AG10803 (cell line): ENCODE measurements at places on chromosomes 2 and 18.

GRCh38 chr2:157217409-157217808, 40.1 kb upstream of the GALNT5 start:
- DNase-seq, result no peak

- DNase-seq, result peak; percentile 12
These were observed 42.5 kb downstream of the MAP4K3 start for GRCh38 chr2:39394516-39394961.

- no peak for DNase-seq
These were observed 102.0 kb downstream of the HNMT start for GRCh38 chr2:138066139-138066806.

DNA sequence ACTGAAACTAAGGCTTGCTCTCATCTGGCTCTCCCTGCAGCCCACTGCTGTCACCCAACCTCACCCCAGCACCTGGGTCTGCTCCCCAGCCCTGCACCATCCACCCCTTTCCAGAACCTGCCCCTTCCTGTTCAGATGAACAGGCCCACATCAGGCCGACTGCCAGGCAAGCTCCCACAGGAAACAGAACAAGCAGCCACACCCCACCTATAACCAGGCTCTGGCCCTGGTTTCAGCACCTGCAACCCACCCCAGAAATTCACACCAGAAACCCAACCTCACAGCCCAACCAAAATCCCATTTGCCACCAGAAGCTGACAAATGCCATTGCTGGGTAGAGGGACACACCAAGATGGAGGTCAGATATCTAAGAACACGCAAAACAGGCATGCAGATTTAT, 159.2 kb upstream of the ID2 start:
- no peak for DNase-seq

- DNase-seq, result no peak
These were observed 411.1 kb downstream of the FIGN start for GRCh38 chr2:163324677-163325076.

- DNase-seq, result peak; percentile 87
These were observed 5.9 kb downstream of the MFSD2B start for GRCh38 chr2:24015562-24016375.

GRCh38 chr2:152335726-152336118, 748 bp downstream of the FMNL2 start:
- DNase-seq, result no peak

DNA sequence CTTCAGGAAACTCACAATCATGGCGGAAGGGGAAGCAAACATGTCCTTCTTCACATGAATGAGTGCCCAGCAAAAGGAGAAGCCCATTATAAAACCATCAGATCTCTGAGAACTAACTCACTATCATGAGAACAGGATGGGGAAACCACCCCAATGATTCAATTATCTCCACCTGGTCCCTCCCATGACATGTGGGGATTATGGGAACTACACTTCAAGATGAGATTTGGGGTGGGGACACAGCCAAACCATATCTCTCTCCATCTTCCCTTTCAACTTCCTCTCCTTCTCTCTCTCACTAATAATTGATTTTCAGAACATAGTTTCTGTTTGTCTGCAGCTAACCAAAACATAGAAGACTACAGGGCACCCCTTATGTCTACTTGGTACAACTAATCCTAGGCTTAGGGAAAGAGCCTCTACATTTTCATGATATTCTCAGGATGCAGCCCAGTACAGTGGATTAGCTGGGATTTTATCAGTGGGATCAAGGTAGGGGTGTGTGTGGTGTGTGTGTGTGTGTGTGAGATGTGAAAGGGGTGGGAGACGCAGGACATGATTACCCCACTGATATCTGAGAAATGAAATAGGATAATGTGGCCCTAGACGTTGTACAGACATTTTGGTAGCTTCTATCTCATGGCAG, 2.8 kb upstream of the ATF2 start:
- no peak for DNase-seq

DNA sequence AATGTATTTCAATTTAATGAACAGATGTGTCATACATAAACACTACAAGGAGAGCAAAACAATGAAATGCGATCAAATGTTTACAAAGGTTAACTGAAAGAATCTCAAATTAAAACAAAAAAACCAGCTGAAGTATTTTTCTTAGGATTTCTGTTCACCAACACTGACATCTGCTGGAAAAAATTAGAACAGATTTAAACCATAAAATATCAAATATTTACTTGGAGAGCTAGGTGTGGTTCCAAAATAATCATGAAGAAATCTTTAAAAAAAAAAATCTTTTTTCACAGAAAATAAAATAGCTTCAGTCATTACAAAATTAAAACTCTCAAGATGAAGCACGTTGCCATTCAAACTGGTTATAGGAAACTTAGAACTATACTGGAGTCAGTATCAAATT, 13.8 kb downstream of the MMADHC start:
- DNase-seq, result peak; percentile 26

DNA sequence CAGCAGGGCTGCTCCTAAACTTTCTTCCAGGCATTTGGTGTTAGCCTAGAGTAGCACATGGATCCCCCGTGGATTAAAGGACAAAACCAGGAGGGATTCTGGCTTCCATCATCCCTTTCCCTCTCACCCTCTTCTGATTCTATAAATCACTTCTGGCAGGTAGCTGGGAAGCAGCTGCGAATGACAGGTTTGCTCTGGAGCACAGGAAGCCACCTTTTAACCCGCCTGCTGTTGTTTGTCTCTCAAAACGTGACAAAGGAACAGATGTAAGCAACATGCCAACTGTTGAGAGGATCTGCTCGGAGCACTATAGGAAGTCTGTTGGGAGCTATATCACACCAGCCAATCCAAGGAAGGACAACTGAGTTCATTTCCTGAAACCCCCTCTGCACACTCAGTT, 101.9 kb downstream of the ACTR2 start:
- no peak for DNase-seq

- no peak for DNase-seq
These were observed 146.7 kb upstream of the EPAS1 start for GRCh38 chr2:46150445-46150955.

DNA sequence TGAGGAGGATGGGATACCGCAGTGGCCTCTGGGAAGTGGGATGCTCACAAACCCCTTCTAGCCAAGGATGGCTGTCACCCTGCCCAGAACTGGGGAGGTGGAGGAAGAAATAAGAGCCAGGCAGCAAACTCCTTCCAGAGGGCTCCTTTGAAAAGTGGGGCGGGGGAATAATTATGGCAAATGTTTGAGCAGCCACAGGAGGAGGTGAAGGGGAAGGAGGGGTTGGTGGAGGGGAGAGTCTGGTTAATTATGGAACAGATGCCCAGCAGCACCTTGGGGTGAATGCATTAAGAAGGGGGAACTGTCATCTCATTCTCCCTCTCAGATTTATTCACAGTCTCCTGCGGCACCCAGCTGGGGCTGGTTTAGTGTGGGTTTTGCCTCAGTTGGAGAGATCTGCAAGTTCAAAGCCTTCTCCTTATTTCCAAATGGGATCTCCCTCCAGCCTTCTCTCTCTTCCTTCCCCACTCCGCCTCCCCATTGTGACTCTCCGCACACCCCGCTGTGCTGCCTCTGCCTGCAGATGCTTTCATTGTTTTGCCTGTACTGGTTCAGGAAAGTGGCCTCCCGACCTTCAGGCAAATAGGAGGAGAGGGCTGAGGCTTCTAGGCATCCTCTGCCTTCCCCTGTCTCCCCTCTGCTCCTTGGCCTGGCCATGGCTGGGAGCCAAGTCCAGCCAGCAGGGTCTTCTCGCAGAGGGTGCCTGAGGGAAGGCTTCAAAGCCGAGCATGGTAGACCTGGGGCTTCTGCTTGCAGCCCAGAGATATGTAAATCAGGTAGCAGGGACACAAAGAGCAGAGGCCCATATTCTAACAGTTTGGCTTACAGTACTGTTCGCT, 457.2 kb upstream of the MEX3C start:
- no peak for DNase-seq

- DNase-seq, result no peak
These were observed 183.9 kb downstream of the EIPR1 start for GRCh38 chr2:3193443-3194330.

DNA sequence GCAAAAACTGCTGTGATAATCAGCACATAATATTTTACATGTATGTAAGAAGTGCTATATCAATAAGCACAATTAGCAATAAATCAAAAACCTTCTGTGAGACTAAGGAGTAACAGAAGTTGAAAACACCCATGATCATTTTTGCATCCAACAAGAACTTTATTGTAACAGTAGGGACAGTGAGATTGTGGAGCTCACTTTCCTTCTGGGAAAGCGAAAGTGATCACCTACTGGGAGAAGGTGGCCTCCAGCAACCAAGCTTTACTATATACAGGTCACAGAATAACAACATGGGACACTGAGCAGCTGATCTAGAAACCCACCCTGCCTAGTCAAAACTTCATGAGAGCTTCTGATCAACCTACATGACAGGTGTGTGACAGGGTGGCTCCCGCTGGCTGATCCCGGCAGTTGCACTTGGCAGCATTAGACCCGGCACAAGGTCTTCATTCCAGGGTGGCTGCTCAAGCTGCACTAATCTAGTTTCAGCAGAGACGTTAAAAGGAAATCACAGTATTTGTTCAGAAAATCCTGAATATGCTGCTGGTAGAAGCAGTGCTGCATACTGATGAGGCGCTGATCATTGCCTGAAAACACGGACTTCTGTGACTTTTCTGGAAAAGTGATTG, 63.5 kb upstream of the ARL5A start:
- DNase-seq, result no peak

- DNase-seq, result peak; percentile 2
These were observed 137.7 kb downstream of the THNSL2 start for GRCh38 chr2:88307817-88308216.

DNA sequence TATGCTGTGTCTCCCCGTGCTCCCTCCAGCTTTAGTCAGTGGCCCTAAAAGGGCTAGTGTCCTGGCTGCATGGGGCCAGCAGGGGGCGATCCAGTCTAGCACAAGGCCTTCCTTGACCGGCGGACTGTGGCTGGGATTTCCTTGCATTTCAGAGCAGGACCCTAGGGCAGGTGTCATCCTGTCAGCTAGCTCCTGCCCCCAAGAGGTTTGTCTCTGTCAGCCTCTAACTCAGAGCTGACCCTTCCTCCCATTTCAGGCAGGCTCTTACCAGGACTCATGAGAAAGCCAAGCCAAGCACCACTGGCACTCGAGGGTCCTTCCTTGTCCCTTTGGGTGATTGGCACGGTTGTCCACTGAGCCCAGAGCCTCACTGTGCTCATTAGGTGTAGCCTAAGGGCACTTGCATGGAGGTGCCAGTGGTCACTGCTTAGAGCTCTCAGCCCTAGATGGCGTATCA, 140.3 kb downstream of the RPIA start:
- DNase-seq, result peak; percentile 6

DNA sequence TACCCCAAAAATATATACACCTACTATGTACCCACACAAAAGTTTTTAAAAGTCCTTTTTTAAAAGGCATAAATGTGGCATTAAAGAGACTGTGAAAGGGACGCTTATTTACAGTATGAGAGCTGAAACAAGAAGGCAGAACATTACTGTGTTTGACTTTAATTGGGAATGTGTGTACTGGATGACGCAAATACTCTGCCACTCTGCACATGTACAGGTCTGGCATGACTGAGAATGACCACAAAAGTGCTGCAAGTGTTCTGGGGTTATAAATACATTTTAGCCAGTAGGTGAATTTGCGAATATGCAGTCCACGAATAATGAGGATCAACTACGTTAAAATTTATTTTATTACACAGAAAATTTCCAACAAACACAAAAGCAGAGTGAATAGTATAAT, 11.4 kb downstream of the DARS1 start:
- DNase-seq, result peak; percentile 29

DNA sequence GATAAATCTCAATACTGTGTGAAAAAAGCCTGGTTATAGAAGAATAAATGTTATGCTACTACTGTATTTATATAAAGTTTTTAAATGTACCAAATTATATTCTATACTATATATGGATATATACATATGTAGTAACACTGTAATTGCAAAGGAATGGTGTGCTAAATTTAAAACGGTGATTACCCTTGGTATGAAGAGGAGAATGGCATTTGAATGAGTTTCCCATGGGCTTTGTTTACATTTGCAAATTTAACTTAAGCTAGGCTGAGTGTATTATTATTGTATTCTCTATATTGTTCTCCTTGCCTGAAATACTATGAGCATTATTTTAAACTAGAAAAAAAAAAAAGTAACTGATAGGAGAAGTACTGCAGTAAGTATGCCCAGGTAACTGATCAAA, 4.7 kb upstream of the SP3 start:
- no peak for DNase-seq

GRCh38 chr2:128617661-128618060, 299.0 kb upstream of the HS6ST1 start:
- DNase-seq, result no peak

- no peak for DNase-seq
These were observed 394.1 kb upstream of the NETO1 start for GRCh38 chr18:73261923-73262322.

DNA sequence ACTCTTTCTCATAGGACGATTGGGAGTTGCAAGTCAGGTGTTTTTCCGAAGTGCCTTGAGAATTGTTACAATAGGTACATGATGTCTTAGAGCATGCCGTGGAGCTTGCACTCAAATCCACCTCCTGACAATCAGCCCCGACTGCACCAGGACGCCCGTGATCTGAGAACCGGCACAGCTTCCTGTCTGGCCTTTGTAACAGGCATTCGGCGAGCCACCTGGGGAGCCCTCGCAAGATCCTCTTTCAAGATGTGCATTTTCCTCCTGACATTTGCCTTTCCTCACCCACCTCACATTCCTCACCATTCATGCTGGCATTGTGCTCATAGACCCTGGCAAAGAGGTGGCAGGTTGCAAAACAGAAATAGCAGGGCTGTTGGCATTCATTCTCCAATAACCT, 427.3 kb downstream of the GALR1 start:
- no peak for DNase-seq

- DNase-seq, result no peak
These were observed 462.2 kb downstream of the BCL11A start for GRCh38 chr2:60091266-60091665.

DNA sequence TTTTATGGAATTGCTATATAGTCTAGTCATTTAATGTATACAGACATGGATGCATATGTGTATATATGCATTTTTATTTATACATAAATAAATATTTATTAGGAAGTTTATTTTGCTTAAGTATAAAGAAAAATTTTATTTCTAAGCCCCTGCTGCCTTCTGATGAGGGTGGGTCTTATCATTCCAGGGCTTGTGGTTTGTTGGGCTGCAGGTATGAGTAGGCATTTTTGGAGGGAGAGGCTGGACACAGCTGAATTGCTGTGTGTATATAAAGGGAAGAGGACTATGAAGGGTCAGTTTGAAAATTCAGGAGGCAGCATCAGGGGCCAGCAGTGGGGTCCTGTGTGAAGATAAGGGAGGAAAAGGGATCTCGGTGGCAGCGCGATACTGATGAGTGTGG, 189.4 kb downstream of the TMEM182 start:
- DNase-seq, result no peak

DNA sequence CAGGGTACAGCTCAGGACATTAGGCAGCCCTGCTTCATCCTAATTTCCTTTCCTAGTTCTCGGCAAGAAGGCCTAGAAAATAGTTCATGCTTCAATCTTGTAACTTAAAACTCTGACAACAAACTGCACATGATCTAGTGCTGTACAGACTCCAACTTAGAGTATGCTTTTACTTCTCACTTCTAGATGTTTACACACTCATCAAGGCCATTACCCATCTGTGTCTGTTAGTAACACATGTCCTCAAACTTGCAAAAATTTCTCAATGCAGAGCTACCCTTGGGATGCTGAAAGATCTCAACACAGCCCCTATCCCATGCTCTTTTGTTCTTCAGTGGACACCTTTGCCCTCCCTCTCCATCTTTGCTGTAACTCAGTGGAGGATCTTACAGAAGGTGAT, 252.0 kb downstream of the OSR1 start:
- no peak for DNase-seq

GRCh38 chr2:212359425-212360067, 179.1 kb downstream of the ERBB4 start:
- no peak for DNase-seq

- no peak for DNase-seq
These were observed 61.1 kb downstream of the SMCHD1 start for GRCh38 chr18:2716394-2717326.
